CD4-positive, alpha-beta T cell treated with Interleukin-1 beta for 1 hour (primary cell): ENCODE measurements at places on chromosomes 7 and 10.

DNA sequence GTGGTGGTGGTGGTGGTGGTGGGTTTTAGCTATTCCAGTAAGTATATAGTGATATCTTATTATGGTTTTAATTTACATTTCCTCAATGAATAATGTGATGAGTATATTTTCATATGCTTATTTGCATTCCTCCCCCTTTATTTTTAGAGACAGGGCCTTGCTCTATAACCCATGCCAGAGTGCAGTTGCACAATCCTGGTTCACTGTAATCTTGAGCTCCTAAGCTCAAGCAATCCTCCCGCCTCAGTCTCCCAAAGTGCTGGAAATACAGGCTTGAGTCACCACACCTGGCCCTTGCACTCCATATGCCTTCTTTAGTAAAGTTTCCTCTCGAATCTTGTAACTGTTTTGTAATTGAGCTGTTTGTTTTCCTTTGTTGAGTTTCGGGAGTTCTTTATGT, 577.7 kb upstream of the AUTS2 start:
- DNase-seq = no peak

DNA sequence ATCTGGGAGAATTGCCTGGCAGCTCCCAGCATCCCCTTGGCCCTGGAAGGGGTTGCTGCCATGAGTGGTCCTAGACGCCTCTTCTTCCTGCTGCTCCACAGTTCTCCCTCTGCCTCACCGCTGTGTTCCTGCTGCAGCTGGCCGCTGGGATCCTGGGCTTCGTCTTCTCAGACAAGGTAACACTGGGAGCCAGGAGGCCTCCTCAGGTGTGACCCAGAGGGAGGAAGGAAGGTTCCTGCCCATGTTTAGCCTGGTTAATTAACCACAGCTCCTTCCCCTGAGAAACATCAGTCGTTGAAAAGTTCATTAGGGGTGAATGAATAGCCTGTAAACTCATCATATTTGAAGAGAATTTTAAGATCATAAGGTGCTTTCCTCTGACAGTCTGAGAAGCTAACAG, 18.2 kb downstream of the TSPAN33 start:
- no peak for DNase-seq

- no peak for DNase-seq
Observed at GRCh38 chr10:107548301-107548700, 383.8 kb upstream of the SORCS1 start.

DNA sequence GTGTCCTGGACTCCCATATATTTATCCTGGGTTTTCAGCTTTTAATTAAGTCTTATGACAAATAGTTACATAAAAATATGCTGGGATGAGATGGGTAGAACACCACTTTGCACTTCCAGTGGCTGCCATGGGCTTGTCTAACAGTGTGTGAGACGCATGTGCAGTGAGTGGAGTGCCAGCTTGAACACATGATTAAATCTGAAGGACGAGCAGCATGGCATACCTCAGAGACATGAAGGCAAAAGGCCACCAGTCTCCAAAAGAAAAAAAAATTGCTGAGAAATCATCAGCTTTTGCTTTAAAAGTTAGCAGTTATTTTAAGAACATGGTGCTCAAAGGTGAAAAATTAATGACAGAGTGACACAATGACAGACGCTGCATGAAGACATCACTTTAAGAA, 139.0 kb upstream of the ADCY1 start:
- DNase-seq = no peak

DNA sequence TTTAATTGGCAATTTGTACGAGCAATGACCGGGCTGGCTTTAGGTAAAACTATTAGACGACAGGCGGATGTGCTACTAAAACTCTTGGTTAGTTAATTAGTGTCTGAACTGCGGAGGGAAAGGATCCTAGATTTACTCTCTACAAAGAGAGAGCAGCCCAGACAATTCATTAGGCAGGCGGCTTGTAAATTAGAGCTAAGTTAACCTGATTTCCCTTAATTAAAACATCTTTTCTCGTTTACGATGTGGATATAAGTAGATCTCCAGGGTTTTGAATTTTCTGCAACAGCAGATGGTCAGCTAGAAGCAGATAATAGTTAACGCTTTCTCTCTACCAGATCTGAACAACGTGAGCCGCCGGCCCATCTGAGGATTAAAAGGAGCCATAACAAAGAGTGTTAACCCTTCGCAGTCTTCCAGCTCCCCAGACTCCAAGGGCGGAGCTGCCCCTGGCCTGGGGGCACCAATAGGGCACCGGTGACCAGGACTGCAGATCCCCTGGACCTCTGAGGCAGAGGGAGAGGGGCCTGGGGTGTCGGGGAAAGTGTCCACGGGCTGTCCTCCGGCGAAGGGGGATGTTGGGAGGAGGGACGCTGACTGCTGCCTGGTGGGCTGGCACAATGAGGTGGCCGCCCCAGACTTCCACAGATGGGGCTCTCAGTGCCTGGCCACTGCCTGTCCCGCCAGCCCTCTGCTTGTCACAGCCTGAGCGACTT, 6.3 kb upstream of the UNCX start:
- DNase-seq = no peak

DNA sequence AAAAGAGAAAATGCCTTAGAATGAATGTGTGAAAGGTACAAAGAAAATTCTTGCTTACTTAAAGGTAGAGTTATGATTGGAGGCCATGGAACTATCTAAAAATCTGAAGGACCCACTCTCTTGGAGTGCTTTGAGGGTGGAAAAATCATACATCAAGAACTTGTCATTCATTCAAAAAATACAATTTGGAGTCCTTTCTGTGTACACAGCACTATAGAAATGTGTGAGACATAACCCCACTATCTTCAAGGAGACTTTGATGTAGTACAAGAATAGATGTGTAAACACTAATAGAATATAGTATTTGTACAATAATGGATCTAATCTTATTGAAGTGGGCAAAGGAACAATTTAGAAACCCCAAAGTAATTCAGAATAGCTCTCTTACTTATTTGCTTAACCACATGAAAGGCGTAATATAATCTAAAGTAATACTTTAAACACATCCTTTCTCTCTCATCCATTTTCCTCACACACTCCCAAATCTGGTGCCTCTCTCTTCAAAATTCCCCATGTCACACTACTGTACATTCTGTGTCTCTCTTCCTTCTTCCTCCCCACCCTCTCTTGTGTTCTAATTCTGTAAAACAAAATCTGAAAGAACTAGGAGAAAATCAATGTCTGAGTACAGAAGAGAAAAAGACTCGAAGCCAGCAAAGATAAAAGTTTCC, 166.7 kb downstream of the DNAJB9 start:
- no peak for DNase-seq

- no peak for DNase-seq
Observed at GRCh38 chr10:60428387-60428737, 38.7 kb upstream of the ANK3 start.

DNA sequence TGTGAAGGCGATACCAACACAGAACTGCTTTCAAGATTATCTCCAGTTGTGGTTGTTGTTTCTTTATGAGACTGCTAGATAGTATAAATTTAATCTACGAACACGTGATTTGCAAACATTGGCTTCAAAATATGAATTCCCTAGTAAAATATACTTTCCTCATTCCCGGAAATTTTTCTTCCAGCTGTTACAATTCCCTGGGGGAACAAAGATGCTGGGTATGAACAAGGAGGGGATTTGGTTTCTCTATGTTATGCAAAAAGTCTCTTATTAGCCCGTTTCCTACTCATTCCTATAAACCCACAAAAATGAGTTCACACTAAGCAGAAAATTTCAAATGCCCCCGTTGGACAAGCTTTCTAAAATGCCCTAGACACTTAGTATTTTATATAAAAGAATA, 928.3 kb downstream of the CNTNAP2 start:
- DNase-seq = no peak

GRCh38 chr7:137772316-137772715, 74.5 kb downstream of the DGKI start:
- DNase-seq = no peak

DNA sequence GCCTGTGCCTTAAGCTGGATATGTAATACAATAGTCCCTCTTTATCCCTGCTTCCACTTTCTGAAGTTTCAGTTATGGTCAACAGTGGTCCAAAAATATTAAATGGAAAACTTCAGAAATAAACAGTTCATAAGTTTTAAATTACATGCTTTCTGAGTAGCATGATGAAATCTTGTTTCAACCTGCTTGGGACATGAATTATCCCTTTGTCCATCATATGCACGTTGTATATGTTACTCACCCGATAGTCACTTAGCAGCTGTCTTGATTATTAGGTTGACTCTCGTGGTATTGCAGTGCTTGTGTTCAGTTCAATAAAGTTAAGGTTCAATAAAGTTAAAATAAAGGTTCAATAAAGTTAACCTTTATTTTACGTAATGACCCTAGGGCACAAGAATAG, 25.5 kb downstream of the C1GALT1 start:
- DNase-seq = no peak

- DNase-seq = no peak
Observed at GRCh38 chr7:131328377-131329175, 900 bp downstream of the MKLN1 start.

- no peak for DNase-seq
Observed at GRCh38 chr7:29033584-29033983, 75.5 kb upstream of the TRIL start.

- DNase-seq = peak; percentile 65
Observed at GRCh38 chr10:4656576-4657194, 169.3 kb upstream of the AKR1E2 start.

DNA sequence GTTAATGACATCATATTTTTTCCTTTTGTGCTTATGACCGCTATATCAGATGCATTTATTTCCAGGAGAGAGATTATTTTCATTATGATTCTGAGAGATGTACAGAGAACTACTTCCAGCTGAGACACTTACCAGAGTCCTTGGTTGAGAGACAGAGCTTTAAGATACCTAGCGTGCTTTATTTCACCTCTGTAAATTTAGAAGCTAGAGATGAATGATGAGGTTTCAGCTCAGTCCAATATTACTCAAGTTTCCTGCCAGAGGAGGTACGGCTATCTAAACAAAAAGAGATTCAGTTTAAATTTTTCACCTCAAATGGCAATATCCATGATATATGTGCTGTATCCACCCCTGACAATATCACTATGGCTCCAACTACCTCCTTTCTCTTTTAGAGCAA, 182.6 kb upstream of the FAM3C start:
- DNase-seq = no peak

DNA sequence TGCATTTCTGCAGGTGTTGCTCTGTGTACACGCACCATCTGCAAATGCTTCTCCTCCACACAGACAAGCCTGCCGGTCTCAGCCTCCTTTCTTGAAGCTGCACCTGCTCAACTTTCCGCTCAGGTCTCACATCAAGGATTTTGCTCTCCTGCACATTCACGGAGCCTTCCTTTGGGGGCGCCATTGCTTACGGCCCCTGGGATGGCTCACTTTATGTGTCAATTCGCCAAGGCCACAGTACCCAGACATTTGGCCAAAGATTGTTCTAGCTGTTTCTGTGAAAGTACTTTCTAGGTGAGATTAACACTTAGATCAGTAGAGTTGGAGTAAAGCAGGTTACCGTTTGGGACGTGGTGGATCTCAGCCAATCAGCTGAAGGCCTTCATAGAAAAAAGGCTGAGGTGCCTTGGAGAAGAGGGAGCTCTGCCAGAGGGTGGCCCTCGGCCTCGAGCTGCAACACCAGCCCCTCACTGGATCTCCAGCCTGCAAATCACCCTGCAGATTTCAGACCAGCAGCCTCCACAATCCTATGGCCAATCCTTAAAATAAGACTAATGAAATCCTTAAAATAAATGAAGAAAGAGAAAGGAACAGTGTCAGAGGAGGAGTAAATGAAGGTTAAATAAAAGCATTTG, 39.9 kb upstream of the PPP2R2D start:
- DNase-seq = no peak

GRCh38 chr10:42992156-42992956, 84.5 kb upstream of the RET start:
- no peak for DNase-seq

- no peak for DNase-seq
Observed at GRCh38 chr7:158375034-158375433, 212.6 kb downstream of the PTPRN2 start.

DNA sequence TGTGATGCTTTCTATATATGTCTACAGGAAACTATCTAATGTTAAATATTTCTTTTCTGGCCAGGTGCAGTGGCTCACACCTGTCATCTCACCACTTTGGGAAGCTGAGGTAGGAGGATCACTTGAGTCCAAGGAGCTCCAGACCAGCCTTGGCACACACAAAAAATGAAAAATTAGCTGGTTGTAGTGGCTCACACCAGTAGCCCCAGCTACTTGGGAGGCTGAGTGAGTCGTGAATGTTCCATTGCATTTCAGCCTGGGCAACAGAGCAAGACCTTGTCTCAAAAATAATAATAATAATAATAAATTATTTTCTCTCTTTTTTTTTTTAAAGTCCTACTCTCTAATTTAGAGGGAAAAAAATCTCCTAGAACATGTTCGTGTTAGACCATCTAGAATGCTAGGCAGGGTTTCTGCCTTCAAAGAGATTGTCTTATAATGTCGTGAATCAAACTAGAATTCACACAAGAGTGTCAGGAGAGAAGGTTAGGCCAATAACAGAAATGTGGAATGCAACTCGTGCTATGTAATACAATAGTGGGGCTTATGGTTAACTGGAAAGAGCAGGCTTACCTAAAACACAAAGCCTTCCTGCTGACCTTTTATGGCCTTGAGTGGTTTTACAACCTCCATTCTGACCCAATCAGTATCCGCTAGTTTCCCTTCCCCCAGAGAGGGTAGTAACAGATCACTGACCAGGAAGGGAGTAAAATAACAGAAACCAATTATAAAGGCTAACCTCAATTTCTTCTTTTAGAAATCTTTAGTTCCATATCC, 46.3 kb downstream of the MYOF start:
- DNase-seq = no peak

GRCh38 chr10:69064762-69065328, 23.1 kb upstream of the SRGN start:
- DNase-seq = no peak

DNA sequence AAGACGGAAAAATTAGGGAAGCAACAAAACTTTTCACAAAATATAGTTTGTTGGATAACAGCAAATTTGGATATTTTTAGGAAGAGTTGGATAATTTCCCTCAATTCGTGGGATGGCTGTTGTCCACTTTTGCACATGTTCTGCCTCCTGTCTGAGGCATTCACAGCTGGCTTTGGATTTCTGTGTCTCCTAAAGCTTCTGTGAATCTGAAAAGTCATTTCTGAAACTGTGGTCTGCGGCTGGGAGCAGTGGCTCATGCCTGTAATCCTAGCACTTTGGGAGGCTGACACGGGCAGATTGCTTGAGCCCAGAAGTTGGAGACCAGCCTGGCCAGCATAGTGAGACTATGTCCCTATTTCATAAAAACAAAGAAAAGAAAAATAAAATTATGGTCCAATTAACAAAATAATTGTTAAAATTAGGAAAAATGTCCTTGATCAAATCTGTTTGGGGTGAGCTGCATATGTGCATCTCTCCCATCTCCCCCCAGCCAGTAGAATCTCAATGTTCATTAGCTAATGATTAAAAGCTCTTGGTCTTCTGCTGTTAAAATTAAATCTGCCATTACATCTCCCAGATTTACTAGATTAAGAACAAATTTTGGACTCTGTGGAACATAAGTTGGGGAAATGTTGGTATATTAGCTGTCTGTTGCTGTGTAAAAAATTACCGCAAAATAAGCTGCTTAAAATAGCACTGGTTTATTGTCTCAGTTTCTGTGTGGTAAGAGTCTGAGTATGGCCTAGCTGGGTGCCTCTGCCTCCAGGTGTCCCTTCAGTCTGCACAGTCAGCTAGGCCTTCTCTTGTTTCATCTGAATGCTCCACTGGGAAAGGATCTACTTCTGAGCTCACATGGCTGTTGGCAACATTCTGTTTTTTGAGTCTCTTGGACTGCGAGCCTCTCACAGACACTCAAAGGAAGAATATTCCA, 332.0 kb upstream of the FZD1 start:
- DNase-seq = no peak

GRCh38 chr10:79982362-79982800, 33.5 kb upstream of the SFTPD start:
- no peak for DNase-seq

GRCh38 chr7:84509522-84509921, 314.9 kb upstream of the SEMA3A start:
- DNase-seq = no peak
